ENCODE measurements at places on chromosomes 3 and 15. TPM values are rescaled to one million over a fixed set of nuclear protein-coding genes. Genes with fewer than 3 reads are reported as not detected.

Gene GPR87
- 0.53 TPM for total RNA-seq

DNA sequence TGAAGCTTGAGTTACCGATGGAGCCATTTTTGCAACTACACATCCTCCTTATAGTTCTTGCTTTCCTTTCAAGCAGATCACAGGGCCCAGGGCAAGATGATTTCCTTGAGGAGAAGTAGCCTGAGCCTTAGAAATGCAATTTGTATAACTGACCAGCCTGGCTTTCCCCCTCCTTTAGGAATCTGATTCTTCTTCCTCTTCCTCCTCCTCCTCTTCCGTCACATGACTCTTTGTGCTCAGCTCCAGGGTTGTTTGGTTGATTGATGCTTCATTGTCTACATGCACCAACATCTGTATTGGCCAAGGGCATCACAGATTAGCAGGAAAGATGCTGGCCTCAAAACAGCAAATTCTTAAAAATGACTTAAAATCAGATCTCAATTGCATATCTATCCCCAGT is 3.3 kb downstream of the SNAPC5 start:
- no peaks in the 10 kb centered on the region for H3K27me3 ChIP-seq
- H3K4me1 ChIP-seq: peaks cover 34% of the 10 kb centered on the region
- H3K4me3 ChIP-seq: no peak overlapping the region
- no peak for DNase-seq

DNA sequence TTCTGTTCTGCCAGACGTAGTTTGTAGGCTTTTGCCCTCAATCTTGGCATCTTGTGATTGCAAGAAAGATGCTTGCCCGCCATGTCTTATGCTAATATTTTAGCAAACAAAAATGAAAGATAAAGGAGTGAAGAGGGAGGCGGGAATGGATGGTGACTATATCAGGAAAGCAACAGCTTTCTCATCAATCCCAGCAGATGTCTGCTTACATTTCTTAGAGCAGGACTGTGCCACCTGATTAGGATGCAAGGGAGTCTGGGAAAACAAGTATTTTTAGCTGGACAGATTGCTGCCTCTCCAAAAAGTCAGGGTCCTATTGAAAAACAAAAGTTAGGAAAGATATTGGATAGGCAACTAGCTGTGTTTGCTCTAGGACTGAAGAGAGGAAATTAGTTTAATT is 34.6 kb upstream of the DPH6 start:
- H3K27ac ChIP-seq: no peak overlapping the region
- H3K36me3 ChIP-seq: no peaks in the 10 kb centered on the region
- H3K4me3 ChIP-seq: no peak overlapping the region
- peaks cover 14% of the 10 kb centered on the region for H3K27me3 ChIP-seq

DNA sequence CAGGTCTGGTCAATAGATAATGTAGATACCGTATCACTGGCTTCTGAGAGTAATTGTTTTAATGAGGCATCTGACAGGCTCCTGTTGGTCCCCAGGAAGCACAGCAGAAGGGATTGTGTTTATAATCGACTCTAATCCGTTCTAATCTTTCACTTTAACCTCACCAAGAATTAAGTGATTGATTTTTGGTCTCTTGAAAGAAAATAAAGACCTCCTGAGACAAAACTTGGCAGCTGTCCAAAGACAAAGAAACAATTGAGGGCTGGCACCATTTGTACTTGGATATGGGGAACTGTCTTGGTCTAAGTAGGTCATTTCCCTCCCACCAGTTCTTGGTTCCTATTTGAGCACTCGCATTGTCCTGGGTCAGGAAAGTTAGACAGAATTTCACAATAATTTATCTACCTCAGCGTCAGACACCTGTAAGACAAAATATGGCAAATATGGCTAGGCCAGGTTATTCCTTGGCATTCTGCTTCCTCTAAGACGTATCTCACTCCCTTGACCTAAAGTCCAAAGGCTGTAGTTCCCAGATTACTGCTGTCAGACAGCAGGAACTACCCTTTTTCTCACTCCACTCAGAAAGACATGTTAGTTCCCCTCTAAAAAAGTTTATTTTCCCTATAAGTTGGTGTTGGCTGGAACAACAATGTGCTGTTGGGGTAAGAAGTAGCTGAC is 22.7 kb upstream of the CD96 start:
- H3K27me3 ChIP-seq: no peaks in the 10 kb centered on the region
- H3K4me3 ChIP-seq: no peak overlapping the region
- no peaks in the 10 kb centered on the region for H3K4me1 ChIP-seq

DNA sequence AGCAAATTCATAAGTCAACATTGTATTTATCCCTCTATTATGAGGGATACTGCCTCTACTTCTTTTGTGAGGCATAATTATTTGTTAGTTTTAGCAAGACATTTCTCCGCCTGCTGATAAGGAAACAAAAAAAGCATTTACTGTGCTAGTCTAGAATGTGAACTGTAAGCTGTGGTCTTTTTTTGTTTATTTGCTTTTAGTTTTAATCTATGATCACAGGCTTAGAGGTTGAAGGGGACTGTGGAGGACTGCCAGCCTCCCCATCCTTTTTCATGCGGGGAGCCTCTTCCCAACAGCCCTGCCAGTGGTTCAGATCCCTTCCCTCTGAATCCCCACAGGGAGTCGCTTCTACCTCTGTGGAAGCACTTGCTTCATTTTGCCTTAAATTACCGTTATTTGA is 331.0 kb upstream of the ROPN1 start:
- H3K27me3 ChIP-seq: no peaks in the 10 kb centered on the region
- DNase-seq: no peak
- H3K27ac ChIP-seq: no peak overlapping the region
- H3K4me1 ChIP-seq: no peaks in the 10 kb centered on the region
- no peak overlapping the region for H3K4me3 ChIP-seq

- H3K4me1 ChIP-seq: no peaks in the 10 kb centered on the region
- H3K36me3 ChIP-seq: no peaks in the 10 kb centered on the region
- no peak overlapping the region for H3K27ac ChIP-seq
- H3K27me3 ChIP-seq: no peaks in the 10 kb centered on the region
- DNase-seq: no peak
These were observed 204.9 kb upstream of the PPP2R3A start for GRCh38 chr3:135760581-135760980.

DNA sequence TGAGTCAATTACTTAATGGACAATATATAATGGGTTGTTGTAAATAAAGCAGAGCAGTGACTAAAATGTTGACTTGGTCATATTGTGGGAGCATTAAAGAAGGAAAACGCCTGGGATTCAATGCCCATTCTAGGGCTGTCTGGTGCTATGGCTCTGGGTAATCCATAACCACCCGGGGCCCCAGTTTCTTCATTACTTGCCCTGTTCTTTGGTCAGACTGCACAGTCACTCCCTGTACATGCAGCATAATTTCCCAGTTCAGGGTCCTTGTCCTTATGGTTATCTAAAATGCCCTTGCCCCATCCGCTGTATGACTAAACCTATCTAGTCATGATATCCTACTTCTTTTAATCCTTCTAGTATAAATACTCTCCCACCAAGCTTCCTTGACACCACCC is 27.5 kb upstream of the DENND4A start:
- peaks cover 5% of the 10 kb centered on the region for H3K36me3 ChIP-seq
- DNase-seq: no peak

GRCh38 chr3:2423143-2423542 is 324.5 kb downstream of the CNTN4 start:
- no peak overlapping the region for H3K27ac ChIP-seq
- no peak overlapping the region for H3K4me3 ChIP-seq
- H3K36me3 ChIP-seq: no peaks in the 10 kb centered on the region
- H3K27me3 ChIP-seq: no peaks in the 10 kb centered on the region
- DNase-seq: no peak
- H3K4me1 ChIP-seq: no peaks in the 10 kb centered on the region

Gene ZNF80
- total RNA-seq: 5.5 TPM

GRCh38 chr15:59180945-59181600 is 25.6 kb upstream of the LDHAL6B start:
- H3K27ac ChIP-seq: no peak overlapping the region
- no peak for DNase-seq
- H3K36me3 ChIP-seq: peaks cover 31% of the 10 kb centered on the region
- H3K27me3 ChIP-seq: peaks cover 4% of the 10 kb centered on the region
- no peak overlapping the region for H3K4me3 ChIP-seq
- H3K4me1 ChIP-seq: peaks cover 3% of the 10 kb centered on the region

GRCh38 chr3:139534992-139535879 is 4.3 kb downstream of the RBP1 start:
- H3K4me1 ChIP-seq: peaks cover 15% of the 10 kb centered on the region
- no peaks in the 10 kb centered on the region for H3K36me3 ChIP-seq
- H3K27ac ChIP-seq: no peak overlapping the region
- no peak for DNase-seq
- H3K4me3 ChIP-seq: no peak overlapping the region

- H3K36me3 ChIP-seq: no peaks in the 10 kb centered on the region
- H3K27ac ChIP-seq: no peak overlapping the region
- H3K4me3 ChIP-seq: no peak overlapping the region
- no peaks in the 10 kb centered on the region for H3K4me1 ChIP-seq
These were observed 150.1 kb downstream of the UACA start for GRCh38 chr15:70613271-70613670.
